ENCODE measurements at places on chromosomes 16 and 17.

DNA sequence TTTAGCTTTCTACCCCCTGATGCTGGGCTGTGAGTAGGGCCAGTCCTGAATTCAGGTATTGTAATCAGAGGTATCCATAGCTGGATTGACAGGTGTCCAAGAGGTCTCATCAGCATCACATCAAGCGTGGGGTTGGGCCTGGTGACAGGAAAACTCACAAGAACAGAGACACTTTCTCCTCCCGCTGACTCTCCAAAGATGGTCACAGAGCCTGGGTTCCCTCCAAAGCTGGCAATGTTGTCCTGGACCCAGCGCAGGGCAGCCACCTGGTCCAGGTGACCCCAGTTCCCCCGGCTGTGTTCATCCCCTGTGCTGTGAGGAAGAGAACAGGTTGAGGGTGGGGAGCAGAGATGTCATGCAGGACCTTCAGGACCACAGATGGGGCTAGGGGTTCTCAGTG lies 11.7 kb downstream of the CES1 start:
- H3K4me3 ChIP-seq: no peak overlapping the region
- DNase-seq: no peak
- H3K36me3 ChIP-seq: no peaks in the 10 kb centered on the region
- H3K4me1 ChIP-seq: no peaks in the 10 kb centered on the region
- H3K27ac ChIP-seq: no peak overlapping the region

- no peak overlapping the region for H3K4me3 ChIP-seq
- no peak for DNase-seq
- peaks cover 16% of the 10 kb centered on the region for H3K4me1 ChIP-seq
- H3K27ac ChIP-seq: peak overlapping the region; percentile 48
These were observed 13.9 kb downstream of the BCAR1 start for GRCh38 chr16:75237398-75238131.

- peaks cover 2% of the 10 kb centered on the region for H3K27me3 ChIP-seq
- H3K4me3 ChIP-seq: no peak overlapping the region
- peaks cover 24% of the 10 kb centered on the region for H3K4me1 ChIP-seq
- peaks cover 5% of the 10 kb centered on the region for H3K36me3 ChIP-seq
- no peak overlapping the region for H3K27ac ChIP-seq
These were observed 11.5 kb upstream of the SCN4A start for GRCh38 chr17:63984236-63984635.

DNA sequence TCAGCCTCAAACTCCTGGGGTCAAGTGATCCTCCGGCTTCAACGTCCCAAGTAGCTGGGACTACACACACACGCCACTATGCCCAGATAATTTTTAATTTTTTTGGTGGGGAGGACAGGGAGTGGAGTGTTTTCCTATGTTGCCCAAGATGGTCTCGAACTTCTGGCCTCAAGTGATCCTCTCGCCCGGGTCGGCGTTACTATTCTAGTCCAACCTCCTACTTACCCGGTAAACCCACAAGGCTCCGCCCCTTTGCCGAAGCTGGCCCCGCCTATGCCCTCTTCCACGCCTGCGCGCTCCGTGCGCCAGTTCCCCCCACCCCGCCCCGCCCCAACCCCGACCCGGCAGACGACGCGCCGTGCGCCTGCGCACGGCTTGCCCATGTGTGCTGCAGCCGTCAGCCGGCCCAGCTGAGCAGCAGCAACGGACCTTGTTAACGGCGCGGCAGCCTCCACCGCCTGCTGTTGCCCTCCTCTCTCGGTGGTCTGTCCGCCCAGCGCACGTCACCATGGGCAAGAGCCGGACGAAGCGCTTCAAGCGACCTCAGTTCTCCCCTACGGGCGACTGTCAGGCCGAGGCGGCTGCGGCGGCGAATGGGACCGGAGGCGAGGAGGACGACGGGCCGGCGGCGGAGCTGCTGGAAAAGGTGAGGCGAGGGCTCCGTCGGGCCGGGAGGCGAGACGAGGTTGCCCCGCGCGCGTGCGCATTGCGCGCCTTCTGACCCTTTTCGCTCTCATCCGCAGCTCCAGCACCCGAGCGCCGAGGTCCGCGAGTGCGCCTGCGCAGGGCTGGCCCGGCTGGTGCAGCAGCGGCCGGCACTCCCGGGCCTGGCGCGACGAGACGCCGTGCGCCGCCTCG lies at the start of gene HEATR3:
HEATR3 (plus strand) TSS at position 347 of the 858 bp plus-strand sequence; CDS start at position 509, 162 bp downstream.
- H3K4me3 ChIP-seq: peak within 1 kb of the TSS; percentile 92
- H3K4me1 ChIP-seq: peaks cover 18% of the 10 kb centered on the region
- peaks cover 2% of the 10 kb centered on the region for H3K36me3 ChIP-seq
- H3K27ac ChIP-seq: peak within 1 kb of the TSS; percentile 57
- DNase-seq: peak; percentile 94

- no peak for DNase-seq
- no peaks in the 10 kb centered on the region for H3K4me1 ChIP-seq
- H3K4me3 ChIP-seq: no peak overlapping the region
- peaks cover 2% of the 10 kb centered on the region for H3K27me3 ChIP-seq
- no peak overlapping the region for H3K27ac ChIP-seq
These were observed 22.6 kb downstream of the NDE1 start for GRCh38 chr16:15672514-15673167.

DNA sequence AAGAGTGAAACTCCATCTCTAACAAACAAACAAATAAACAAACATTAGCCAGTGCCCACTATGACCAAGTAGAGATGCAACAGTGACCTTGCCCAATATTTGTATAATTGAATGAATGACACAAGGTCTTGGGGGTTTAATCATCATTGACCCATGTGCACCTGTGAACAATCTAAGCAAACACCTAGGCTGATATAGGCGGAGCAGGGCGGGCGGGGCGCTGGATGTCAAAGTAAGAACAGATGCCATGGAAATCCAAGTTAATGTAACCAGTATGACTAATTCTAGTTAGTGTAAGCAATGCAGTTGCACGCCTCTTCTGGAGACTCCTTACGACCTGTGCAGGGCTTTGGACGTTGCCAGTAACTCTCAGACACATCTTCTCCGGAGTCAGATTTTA lies 17.6 kb downstream of the RCVRN start:
- H3K27ac ChIP-seq: no peak overlapping the region
- H3K4me1 ChIP-seq: no peaks in the 10 kb centered on the region
- DNase-seq: no peak
- no peaks in the 10 kb centered on the region for H3K36me3 ChIP-seq
- H3K4me3 ChIP-seq: no peak overlapping the region

GRCh38 chr16:61030616-61031015 lies 1005.6 kb downstream of the CDH8 start:
- H3K4me1 ChIP-seq: no peaks in the 10 kb centered on the region
- DNase-seq: no peak
- H3K27ac ChIP-seq: no peak overlapping the region
- H3K27me3 ChIP-seq: no peaks in the 10 kb centered on the region

DNA sequence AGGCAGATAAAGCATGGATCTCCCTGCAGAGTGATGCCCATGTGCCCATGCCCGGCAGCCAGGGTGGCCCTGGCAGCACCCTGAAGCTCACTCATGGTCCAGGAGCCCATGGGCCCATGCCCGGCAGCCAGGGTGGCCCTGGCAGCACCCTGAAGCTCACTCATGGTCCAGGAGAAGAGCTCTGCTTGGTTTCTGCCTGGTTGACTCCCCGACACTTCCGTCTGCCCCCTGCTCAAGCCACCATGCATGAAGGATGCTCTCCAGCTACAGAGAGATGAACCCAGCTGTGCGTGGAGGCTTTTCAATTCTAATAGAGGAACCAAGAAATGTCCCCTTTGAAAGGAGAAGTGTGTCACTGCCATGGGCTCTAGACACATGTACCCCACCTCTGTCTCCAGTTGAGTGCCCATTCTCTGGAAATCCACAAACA lies 8.7 kb downstream of the CCL17 start:
- no peak overlapping the region for H3K4me3 ChIP-seq
- H3K4me1 ChIP-seq: peaks cover 28% of the 10 kb centered on the region
- H3K27me3 ChIP-seq: peaks cover 15% of the 10 kb centered on the region
- no peaks in the 10 kb centered on the region for H3K36me3 ChIP-seq
- no peak for DNase-seq

- peaks cover 56% of the 10 kb centered on the region for H3K4me1 ChIP-seq
- peak overlapping the region; percentile 79 for H3K27ac ChIP-seq
- no peaks in the 10 kb centered on the region for H3K27me3 ChIP-seq
These were observed 79.1 kb downstream of the C17orf67 start for GRCh38 chr17:56754523-56755208.

GRCh38 chr17:75366432-75366831 lies 39.0 kb downstream of the GRB2 start:
- H3K4me1 ChIP-seq: peaks cover 13% of the 10 kb centered on the region
- no peak overlapping the region for H3K27ac ChIP-seq
- no peaks in the 10 kb centered on the region for H3K27me3 ChIP-seq
- no peaks in the 10 kb centered on the region for H3K36me3 ChIP-seq
- no peak for DNase-seq

- peaks cover 41% of the 10 kb centered on the region for H3K4me1 ChIP-seq
- H3K36me3 ChIP-seq: no peaks in the 10 kb centered on the region
- H3K27ac ChIP-seq: no peak overlapping the region
- no peak overlapping the region for H3K4me3 ChIP-seq
- no peak for DNase-seq
These were observed 2.5 kb downstream of the STAT5B start for GRCh38 chr17:42273474-42274252.

DNA sequence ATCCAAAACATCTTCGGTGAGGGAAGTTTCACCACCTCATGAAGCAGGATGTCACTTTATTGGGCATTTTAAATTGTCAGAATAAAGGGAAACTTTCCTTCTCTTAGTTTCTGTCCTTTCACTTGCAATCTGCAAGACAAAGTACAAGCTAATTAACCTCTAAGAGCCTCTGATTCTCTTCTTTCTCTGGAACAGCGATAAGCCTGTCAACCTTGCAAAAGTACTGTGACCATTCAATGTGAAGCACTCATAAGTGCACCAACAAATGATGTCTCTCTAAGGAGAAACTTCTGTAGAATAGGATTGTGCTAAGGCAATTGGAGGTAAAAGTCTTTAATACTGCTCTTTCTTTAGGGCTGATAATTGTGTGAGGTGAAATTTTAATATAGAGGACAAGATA lies 1622.3 kb downstream of the CDH8 start:
- no peak overlapping the region for H3K4me3 ChIP-seq
- H3K4me1 ChIP-seq: no peaks in the 10 kb centered on the region
- H3K27ac ChIP-seq: no peak overlapping the region
- H3K36me3 ChIP-seq: no peaks in the 10 kb centered on the region
- H3K27me3 ChIP-seq: peaks cover 3% of the 10 kb centered on the region

DNA sequence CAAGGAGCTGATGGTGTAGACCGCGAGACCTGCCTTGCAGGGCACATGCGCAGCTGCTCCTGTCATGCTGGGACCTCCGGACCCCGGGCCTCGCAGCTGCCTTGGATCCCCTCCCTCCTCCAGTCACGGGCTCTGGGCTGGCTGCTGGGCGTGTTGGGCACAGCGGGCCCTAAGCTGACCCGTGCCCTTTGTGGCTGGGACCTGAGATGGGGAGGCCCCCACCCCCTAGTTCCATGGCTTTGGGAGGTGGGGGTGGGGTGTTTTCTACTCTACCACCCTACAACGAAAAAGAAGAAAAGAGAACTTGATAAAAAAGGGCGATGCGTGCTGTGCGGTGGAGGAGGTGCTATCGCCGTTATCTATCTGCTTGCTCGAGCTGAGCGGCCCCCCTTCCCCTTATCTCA lies 14.5 kb downstream of the ZFPM1 start:
- H3K27ac ChIP-seq: no peak overlapping the region
- H3K27me3 ChIP-seq: no peaks in the 10 kb centered on the region
- H3K4me1 ChIP-seq: no peaks in the 10 kb centered on the region
- no peaks in the 10 kb centered on the region for H3K36me3 ChIP-seq

- no peak for DNase-seq
- no peaks in the 10 kb centered on the region for H3K4me1 ChIP-seq
- H3K36me3 ChIP-seq: no peaks in the 10 kb centered on the region
- H3K27me3 ChIP-seq: no peaks in the 10 kb centered on the region
These were observed 264.9 kb downstream of the FTO start for GRCh38 chr16:53968896-53969295.

GRCh38 chr16:1781758-1782407 lies 488 bp downstream of the SPSB3 start:
- peak; percentile 36 for DNase-seq
- peaks cover 6% of the 10 kb centered on the region for H3K27me3 ChIP-seq
- H3K27ac ChIP-seq: peak overlapping the region; percentile 30
- H3K36me3 ChIP-seq: no peaks in the 10 kb centered on the region
- H3K4me1 ChIP-seq: peaks cover 13% of the 10 kb centered on the region

DNA sequence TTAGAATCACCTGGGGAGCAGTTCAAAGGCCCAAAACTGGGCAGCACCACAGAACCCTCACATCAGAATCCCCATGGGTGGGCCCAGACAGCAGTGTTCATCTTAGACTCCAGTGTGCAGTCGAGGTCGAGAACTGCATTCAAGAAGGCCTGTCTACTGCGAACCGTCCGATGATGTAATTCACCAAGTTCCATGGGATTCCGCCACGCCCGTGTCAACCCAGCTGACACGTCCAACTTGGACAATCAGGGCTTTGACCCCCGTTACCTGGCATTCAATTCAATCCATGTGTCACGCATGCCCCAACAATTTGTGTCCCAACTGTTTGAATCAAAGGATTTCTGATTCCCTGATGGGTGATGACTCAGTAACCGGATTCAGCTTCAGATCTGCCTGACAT lies 9.2 kb downstream of the HSBP1 start:
- peaks cover 3% of the 10 kb centered on the region for H3K36me3 ChIP-seq
- no peak overlapping the region for H3K4me3 ChIP-seq
- peaks cover 2% of the 10 kb centered on the region for H3K27me3 ChIP-seq
- no peak for DNase-seq
- H3K4me1 ChIP-seq: no peaks in the 10 kb centered on the region

- no peak overlapping the region for H3K4me3 ChIP-seq
- H3K27ac ChIP-seq: no peak overlapping the region
- no peak for DNase-seq
- peaks cover 9% of the 10 kb centered on the region for H3K27me3 ChIP-seq
- H3K36me3 ChIP-seq: peaks cover 26% of the 10 kb centered on the region
These were observed 170.0 kb upstream of the ZNF267 start for GRCh38 chr16:31703526-31704128.
